ENCODE measurements at places on chromosomes 4 and X. TPM values are rescaled to one million over a fixed set of nuclear protein-coding genes. Genes with fewer than 3 reads are reported as not detected.

GYPE gene
- polyA plus RNA-seq: 9.1 TPM

GRCh38 chr4:140595065-140595464 lies 26.3 kb upstream of the UCP1 start:
- DNase-seq: no peak

DNA sequence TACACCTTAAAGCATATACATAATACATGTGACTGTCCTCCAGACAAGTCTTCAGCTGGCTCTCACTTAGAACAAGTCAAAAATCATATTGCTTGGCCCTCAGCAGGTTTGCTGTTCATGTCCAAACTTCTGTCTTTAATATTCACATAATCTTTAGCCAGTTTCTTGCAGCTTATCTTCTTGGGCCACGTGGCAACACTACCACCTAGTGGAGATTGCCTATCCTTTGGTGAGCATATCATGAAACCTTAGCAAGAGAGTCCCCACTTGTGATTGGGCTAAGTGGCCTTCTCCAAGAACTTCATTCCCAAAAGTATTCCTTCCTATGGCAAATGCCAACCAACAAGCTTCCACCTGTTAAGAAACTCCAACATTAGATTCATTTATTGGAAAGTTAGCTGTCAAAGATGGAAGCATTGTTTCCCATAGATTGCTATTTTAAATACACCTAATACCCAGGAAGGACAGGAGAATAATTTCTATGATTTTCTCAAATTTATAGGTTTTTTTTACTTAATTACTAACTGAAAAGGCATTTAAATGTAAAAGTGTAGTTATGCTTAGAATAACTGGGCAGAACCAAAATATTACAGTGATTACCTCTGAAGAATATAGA lies 231.9 kb upstream of the INTU start:
- DNase-seq: no peak

UGT2B17 gene
- polyA plus RNA-seq: 0.24 TPM

GRCh38 chrX:153973127-153974002 lies 811 bp downstream of the TMEM187 start:
- DNase-seq: peak; percentile 80

DNA sequence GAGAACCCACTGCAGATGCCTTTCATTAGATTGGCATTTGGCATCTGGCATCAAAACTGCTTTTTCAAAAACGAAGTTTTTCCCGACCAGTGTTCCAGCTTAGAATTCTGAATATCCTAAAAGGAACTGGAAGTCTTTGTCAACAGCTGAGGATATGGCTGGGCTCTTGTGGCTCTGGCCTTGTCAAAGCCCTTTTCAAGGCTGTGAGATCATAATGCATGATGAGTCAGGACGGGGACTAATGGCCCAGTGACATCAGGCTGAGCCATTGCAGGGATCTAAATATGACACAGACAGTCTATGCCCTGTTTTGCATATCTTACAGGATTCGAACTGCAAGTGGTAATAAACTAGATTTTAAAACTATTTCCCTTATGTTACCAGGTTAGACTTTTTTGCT lies 306.4 kb downstream of the PTTG2 start:
- no peak for DNase-seq

- DNase-seq: no peak
Measured at GRCh38 chr4:155047755-155048154, 160.7 kb upstream of the NPY2R start.

DNA sequence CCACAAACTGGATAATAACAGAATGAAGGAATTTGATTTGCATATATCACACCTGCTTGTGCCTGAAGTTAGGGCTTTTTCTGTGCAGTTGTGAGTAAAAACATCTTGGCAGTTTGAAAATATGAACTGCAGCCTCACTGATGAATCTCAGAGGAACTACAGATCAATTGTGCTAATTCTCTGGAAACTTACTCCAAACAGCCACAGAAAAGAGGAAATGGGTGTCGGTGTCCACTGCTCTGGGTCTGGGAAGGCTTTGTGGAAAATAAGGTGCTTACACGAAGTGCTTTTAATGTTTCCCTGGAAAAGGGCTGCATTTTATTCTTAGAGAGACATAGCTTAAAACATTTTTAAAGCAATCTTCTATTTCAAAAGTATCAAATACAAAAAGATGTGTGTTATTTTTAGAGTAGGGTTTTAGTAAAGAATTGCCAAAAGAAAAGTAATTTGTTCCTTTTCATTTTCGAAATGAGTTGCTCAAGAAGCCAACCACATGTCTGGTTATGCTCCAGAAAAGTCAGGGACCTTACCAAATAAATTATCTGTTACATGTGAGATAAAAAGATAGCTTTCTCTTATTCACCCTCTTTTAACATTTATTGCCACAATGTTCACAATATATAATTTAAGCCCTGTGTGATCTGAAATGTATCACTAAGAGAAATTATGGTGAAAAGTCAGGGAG lies 240.1 kb downstream of the FRAS1 start:
- DNase-seq: no peak

GRCh38 chrX:147803948-147804347 lies 107.8 kb upstream of the FMR1 start:
- no peak for DNase-seq

- no peak for DNase-seq
Measured at GRCh38 chr4:54678826-54679225, 21.1 kb downstream of the KIT start.

GRCh38 chrX:2928583-2929434 lies at the start of gene ARSD:
Gene ARSD, minus strand, starts transcription at chrX:2929339. Its CDS starts 64 bp downstream, at chrX:2929275.
- peak; percentile 95 for DNase-seq

GRCh38 chr4:16685536-16685935 lies 212.9 kb downstream of the LDB2 start:
- DNase-seq: no peak
